Skin of body (tissue), 3 donors: ENCODE measurements at places on chromosomes 3 and 15.

DNA sequence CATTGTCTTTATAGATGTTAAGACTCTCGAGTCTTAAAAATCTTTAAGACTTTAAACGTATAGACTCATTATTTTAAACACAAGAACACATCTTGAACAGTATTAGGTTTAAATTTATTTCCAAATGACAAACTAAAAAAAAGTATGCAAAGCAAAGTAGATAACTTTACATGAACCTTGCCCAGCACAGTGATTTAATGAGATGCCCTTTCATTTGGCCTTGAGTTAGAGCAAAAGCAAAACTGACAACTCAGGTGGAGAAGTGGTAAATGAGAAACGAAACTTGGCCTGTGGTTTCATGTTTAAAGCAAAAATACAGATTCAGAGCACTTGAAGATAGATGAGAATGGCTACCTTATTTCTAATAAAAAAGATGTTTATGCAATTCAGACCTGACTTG lies 8.6 kb downstream of the GPR15 start:
- DNase-seq: no peak

DNA sequence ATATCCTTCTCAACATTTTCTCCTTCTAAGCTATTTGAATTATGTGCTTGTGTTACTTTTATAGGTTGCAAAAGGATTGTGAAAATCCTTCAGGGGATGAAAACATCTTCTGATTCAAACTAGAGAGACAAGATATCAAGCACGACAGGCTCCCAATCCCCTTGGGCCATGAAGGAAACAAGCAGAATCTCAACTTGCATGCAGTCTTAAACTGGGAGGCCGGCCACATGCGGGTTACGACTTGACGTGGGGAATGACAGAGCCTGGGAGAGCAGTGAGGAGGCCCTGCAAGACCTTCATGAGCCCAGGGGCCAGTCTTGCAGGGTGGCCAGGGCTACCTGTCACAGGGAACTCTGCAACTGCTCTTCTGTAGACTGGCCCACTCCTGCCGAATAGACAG lies 94.4 kb downstream of the SCN11A start:
- no peak for DNase-seq

DNA sequence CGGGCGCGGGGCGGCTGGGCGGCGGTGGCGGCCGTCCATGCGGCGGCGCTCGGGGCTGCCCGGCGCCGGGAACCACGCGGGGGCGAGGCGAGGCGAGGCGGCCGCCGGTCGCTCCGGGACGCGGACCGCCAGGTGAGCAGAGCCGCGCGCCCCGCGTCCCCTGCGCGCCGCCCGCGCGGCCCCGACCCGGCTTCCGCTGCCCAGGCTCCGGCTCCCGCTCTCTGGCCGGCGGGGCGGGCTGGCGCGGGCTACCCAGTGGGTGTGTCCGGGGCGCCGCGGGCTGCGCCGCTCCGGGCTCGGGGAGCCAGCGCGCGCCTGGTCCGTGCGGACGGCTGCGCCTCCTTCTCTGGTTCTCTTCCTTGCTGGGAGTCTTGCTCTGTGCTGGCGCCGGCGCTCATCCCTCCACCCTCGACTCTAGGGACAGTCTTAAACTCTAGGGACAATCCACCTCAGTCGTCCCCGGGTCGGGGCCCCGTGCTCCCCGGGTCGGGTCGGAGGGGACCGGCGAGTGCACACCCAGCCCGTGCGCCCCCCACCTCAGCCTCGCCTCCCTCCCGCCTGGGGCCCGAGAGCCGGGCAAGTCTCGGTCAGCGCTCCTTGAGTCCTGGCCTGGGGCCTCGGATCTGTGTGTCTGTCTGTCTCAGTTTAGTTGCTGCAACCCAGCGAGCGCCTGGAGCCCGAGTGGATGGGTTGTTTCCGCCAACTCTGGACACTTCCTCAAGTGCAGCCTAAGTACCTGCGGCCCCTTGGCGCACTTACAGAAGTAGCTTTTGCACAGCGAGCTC lies 488 bp downstream of the THSD4 start:
- peak; percentile 17 for DNase-seq

DNA sequence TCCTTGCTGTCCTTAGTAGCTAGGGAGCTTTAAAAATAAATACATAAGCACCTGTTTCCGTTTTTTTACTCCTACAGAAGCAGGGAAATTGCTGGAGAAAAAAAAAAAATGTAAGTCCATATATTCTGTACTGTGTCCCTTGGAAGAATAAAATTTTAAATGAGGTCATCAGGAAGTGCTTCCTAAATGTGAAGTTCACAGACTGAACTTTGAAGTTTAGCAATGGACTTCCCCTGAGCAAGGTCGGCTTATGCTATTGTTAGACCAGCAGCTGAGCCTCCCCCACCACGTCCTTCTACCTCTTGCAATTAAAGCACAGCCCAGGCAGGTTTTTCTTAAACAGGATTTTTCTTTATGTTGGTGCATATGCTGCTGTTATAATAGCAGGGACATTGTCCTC lies 26.3 kb downstream of the LIPC start:
- no peak for DNase-seq
